Stimulated activated CD4-positive, alpha-beta T cell treated with anti-CD3 and anti-CD28 coated beads, Interleukin-4, amount 100 ng/mL, for 24 hours (primary cell): ENCODE measurements at places on chromosomes 3 and 15.

GRCh38 chr3:33377931-33378330 is 62.3 kb downstream of the UBP1 start:
- no peak for DNase-seq

GRCh38 chr15:76340198-76340802 is 3.7 kb downstream of the ISL2 start:
- no peak for DNase-seq

- no peak for DNase-seq
Measured at GRCh38 chr3:127698286-127698685, 25.5 kb downstream of the ABTB1 start.

GRCh38 chr3:120171134-120171873 is 77.1 kb upstream of the GSK3B start:
- DNase-seq: no peak

DNA sequence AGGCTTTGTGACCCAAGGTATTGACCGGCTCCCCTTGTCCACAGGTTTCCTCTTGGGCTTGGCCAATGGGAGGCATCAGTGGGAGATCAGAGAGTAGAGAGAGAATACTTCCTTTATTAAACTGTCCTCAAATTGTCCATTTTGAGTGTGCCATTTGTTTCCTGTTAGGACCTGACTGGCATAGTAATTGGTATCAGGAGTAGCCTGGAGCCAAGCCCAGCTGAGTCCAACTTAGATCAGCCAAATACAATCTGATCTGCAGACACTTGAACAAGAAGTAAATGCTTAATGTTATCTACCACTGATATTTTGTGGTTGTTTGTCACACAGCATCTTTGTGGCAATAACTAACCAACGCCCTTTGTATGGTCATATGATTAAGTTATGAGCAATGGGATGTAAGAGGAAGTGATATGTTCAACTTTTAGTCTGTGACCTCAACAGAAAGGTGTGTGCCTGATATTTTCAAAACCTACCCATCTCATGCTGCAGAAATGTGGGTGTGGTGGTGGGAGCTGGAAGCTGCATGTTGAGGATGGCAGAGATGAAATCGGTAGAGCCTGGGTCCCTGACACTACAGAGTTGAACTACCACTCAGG is 13.3 kb downstream of the MYD88 start:
- no peak for DNase-seq

GRCh38 chr3:102532901-102533300 is 98.1 kb downstream of the ZPLD1 start:
- no peak for DNase-seq

- DNase-seq: no peak
Measured at GRCh38 chr3:56772952-56773938, 28.5 kb downstream of the ARHGEF3 start.
